ENCODE measurements at places on chromosomes 13 and 19. TPM values are rescaled to one million over a fixed set of nuclear protein-coding genes. Genes with fewer than 3 reads are reported as not detected.

The TTC9B gene
- polyA plus RNA-seq = not detected

The CD209 gene
- not detected for polyA plus RNA-seq

The ZNF763 gene
- polyA plus RNA-seq = 2.6 TPM

The SHANK1 gene
- 0.96 TPM for polyA plus RNA-seq

The TYROBP gene
- 72.6 TPM for polyA plus RNA-seq

The CYP4F8 gene
- polyA plus RNA-seq = not detected

The MUC16 gene
- polyA plus RNA-seq = not detected
